ENCODE measurements at places on chromosomes 1 and 21.

DNA sequence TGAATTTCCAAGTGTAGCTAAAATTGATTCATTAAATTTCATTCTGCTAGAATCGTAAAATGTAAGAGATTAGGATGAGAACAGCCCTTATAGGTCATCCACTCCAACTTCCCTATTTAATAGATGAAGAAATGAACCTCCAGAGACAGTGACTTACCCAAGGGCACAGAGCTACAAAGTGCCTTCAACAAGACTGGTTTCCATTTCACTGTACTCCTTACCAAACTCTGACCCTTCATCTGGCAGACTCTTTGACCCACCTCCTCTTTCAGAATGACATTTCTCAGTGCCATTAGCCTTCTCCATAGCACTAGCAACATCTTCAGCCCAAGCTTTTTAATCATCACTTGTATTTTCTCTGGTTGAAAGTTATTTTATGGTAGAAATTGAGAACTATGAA lies 161.3 kb downstream of the NEK7 start:
- DNase-seq = no peak

DNA sequence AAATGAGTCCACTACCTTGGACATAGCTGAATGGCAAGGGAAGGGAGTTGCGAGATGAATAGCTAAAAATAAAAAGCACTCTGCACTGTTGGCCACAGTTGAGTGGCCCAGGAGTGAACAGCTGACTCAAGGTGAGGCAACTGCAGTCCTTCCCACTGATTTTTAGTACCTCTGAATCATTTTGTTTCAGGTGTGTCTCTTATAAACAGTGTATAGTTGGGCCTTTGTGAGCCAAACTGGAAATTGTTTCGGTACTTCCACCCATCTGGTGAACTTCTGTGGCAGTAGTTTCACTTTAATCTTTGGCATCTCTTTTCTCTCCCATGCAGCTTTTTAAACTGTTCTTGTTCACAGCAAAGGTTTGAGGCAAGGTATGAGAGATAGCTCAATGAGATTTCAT lies 122.7 kb downstream of the VAV3 start:
- no peak for DNase-seq

DNA sequence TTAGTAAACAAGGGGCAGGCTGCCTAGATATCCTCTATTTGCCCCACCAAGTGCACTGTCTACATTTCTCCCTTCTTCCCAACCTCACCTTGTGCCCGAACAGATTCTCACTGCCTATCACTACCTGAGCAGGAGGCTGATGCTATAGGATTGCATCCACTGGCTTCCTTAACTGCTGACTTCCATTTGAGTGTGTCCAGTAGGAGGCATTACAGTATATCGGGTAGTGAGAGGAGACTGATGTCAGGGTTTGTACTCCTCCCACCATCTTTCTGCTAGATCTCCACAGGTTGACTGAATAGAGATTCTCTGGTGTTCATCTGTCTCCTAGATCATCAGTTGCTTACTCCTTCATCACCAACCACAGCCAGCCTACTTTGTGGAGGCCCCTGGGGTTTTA lies 796.3 kb downstream of the LRRIQ3 start:
- no peak for DNase-seq

DNA sequence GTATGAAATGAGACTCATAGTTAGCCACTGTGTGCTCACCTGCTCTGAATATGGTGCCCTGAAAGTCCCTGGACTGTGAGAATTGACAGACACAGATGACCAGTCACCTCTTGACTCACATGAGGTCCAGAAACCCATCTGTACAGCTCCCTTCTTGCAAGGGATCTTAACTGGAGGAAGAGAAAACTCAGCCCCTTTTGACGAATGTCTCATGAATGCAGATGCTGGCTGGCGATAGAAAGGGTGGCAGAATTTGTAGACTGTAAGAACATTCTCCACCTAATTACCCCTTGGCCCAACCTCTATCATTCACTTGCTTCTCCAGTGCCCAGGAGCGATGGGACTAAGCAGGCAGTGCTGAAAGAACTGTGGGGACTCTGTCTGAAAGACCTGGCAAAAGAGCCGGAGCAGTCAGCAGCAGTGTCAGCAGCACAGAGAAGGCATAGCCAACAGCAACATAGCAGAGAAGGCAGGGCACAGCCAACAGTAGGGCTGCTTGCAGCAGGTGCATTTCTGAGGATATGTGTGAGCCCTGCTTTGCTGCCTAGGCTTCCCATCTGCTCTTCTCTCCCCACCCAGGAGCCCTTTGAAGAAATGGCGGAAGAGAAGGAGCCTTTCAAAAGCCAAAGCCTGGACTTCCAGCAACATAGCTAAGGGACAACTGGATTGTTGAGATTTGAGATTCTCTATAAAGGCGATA lies 25.8 kb upstream of the IFNGR2 start:
- no peak for DNase-seq

GRCh38 chr1:214899908-214900460 lies 182.6 kb upstream of the KCNK2 start:
- DNase-seq = no peak

DNA sequence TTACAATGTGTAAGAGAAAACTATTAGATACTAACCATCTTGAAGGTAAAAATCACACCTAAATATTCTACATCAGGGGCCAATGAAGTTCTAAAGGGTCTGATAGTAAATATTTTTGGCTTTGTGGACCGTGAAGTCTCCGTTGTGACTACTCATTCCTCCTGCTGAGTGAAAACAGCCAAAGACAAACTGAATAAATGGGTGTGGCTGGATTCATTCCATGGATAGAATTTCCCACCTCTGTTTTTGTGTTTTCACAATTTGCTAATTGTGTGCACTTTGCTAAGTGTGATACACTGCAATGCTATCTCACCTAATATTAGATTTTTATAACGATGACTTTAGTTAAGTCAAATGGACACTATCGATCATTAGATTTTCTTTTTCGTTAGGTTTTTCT lies 1474.0 kb downstream of the PLA2G4A start:
- no peak for DNase-seq

DNA sequence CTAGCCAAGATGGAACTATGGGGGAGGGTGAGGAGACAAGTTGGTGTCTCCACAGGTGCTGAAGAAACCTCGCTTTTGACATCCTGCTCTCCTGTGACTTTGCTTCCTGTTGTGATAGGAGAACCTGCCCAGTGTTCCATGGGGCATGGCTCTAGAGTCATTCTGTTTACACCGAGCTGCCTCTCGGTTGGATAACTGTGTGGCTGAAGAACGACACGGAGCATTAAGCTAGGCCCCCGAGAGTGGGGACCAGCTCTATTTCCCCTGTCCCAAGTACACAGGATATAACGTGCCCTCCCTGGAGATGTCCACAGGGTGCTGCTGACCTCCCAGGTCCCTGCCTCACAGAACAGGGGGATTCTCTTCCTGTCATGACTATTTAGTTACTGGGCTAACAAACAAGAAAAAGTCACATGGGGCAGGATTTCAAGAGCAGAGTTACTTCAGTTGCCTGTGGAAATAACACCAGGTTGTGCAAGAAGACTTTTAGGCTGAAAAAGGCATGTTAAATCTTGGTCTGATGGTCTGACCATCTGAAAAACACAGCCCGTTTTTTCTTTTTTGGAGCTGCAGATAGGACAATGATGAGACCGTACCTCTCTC lies 29.4 kb upstream of the PPP2R5A start:
- no peak for DNase-seq

DNA sequence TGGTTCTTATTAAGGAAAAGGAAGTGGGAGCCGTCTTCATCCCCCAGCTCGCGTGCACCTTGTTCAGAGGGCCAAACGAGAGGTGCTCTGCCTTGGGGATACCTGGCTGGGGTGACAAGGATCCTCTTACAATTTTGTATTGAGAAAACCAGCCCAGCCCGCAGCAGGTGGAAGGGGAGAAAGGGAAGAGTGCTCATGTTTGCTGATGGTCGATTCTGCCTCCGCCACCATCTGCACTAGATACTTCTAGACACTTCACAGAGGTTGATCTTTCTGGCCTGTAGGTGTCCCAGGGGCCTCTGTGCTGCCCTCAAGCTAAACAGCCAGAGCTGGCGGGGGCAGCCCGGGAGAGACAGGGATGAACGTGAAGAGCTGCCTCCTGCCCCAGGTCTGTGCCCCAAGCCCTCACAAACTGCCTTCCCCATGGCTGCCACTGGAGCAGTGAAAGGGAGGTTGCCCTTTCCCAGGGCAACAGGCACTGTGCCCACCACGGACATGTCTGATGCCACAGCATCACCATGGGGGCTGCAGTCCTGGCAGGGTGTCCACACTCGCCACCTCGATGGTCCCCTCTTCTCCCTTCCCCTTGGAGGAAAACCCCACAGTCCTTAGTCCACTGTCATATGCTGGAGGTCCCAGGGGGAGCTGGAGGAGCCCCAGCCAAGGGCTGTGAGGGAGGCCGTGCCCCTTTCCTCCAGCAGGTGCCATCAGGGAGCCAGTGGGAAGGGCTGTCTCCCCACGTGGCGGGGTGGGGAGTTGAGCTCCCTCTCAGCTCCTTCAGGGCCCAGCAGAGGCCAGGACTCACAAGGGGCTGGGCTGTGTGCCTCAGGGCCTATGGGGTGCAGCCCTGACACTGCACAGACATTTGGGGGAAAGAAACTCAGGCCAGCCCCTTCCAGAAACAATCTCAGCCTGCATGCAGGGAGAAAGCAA lies 8.1 kb downstream of the ADPRS start:
- DNase-seq = no peak

DNA sequence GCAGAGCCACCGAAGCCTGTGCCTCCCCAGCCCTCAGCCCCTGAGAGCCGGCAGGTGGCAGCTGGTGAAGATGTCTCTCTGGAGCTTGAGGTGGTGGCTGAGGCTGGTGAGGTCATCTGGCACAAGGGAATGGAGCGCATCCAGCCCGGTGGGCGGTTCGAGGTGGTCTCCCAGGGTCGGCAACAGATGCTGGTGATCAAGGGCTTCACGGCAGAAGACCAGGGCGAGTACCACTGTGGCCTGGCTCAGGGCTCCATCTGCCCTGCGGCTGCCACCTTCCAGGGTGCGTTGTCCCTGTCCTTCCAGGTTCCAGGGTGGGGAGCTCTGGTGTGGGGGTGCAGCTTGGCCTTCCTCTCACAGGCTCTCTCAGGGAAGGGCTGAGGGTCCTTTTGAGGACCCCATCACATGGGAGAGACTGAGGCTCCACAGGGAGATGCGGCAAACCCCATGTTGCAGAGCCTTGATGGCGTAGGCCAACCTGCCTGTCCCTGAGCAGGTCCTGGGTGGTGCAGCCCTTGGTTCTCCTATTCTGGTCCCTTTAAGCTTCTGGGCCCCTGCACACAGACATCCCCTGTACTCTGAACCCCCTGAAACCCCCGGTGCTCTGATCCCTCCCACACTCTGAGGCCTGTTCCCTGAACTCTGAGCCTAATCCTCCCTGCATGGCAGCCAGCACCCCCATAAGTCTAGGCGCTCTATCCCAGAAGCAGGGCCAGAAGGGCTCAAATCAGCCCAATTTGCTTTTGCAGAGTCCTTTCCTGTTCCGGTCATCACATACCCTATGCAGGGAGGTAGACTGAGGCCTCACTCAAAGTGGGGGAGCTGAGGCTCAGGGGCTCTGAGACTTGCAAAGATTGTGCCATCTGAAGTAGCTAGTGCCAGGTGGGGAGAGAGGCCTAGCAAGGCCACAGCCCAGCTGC lies 88.5 kb downstream of the TRIM11 start:
- DNase-seq = no peak

DNA sequence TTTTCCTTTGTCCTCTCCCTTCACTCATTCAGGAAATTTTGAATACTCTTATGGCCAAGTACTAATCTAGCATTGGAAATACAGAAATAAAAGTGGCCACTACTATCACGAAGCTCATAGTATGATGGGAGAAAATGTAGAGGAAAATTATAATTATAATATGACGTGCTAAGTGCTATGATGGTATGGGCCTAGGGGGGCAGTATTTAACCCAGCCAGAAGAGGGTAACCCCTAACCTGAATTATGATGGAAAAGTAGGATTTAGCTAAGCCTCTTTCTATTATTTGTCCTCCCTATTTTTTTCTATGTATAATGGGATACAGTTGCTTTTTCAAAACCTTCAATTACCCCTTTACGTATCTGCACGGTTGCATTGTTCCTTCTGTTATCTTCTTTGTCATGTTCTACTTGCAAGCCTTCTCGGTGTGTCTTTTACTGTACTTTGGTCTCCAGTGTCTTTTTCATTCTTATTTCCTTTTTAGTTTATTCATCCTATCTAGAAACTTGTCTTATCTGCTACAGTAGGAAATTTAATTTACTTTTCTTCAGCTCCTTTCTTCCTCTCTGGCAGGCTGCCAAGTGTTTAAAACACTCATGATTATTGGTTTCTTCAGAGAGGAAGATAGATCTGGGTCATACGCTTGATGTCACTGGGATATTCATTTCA lies 88.8 kb upstream of the GPR52 start:
- no peak for DNase-seq

DNA sequence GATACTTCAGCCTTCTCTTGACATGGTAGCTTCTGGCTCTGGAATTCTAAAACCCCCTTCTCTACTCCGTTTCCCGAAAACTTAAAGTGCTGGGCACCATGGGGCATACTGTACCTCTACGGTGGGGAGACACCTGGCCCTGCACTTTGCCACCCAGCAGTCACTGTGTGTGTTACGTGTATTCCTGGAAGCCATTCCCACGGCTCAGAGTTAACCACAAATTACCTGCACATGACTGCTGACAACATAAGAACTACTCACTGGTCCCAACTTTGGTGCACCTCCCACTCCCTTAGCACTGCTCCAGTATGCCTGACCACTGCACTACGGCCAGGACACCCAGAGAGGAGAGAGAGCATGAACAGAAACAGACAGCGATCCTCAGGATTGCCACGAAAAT lies 29.4 kb upstream of the TMPRSS2 start:
- DNase-seq = no peak

DNA sequence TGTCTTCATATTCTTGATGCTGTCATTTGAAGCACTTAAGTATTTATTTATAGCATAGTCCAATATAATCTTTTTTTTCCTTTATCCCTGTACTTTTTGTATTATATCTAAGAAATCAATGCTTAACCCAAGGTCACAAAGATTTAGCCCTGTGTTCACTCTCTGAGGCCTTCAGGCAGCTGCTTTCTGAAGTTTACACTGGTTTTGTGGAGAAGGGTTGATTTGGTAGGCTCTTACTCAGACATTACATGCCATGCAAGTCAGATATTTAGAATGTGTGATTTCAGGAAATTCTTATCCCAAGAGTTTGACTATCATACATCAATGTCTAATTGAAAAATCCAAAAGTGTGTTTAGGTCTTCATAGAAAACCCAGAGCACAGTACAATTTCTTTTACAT lies 56.3 kb downstream of the PALMD start:
- DNase-seq = no peak

DNA sequence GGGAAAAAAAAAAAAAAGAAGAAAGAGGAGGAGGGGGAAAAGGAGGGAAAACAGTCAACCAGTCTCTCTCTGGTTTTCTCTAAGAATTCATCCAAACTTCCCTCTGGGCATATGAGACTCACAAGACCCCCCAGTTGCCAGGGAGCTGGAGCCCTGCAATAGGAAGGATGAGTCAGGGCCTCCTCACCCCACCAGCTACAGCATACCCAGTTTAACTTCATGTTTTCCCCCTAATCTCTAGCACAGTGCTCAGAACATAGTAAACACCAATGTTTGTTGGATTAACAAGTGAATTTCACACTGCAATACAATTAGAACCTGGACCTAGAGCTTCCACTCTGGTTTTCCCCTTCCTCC lies 7.8 kb downstream of the F11R start:
- no peak for DNase-seq

- no peak for DNase-seq
Measured at GRCh38 chr1:55073187-55073916, 34.0 kb downstream of the PCSK9 start.

GRCh38 chr1:170247751-170248521 lies 102.2 kb downstream of the NTMT2 start:
- DNase-seq = no peak

GRCh38 chr1:3821447-3821846 lies 25.1 kb upstream of the LRRC47 start:
- no peak for DNase-seq

- DNase-seq = no peak
Measured at GRCh38 chr1:85339089-85339488, 62.7 kb upstream of the BCL10 start.

GRCh38 chr1:76343356-76343755 lies 268.8 kb downstream of the ST6GALNAC3 start:
- no peak for DNase-seq
